ENCODE measurements at places on chromosomes 7 and 10. TPM values are rescaled to one million over a fixed set of nuclear protein-coding genes. Genes with fewer than 3 reads are reported as not detected.
A peak's percentile ranks its signal among the peaks of the same experiment; 100 is the strongest.

GRCh38 chr7:54995166-54995565 lies 23.7 kb upstream of the EGFR start:
- DNase-seq, result no peak

DNA sequence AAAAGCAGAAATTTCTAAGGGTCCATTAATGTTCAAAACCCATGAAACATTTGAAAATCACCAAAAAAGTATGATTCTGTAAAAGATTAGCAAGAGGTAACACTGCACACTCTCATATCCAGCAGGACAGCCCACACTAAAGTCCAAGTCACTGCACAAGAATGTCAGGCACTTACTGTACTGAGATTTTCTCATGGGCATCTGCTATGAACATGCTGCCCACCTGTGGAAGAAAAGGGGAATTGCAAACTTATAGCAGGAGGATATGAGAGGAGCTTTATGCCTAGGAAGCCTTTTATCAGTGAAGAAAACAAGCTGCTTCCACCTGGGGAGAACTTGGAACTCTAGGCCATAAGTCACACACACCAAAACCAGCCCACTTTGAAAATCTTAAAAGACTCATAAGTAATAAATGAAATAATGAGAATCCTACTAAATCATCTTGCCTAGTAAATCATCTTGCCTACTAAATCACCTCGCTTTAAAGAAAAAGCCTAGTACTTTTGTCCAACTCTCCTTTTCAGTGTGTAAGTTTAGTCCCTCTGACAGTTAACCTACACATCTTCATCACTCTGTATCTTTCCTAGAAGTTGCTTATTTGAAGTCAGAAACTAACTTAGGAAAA lies 46.1 kb downstream of the ARMH3 start:
- peak; percentile 75 for DNase-seq

DNA sequence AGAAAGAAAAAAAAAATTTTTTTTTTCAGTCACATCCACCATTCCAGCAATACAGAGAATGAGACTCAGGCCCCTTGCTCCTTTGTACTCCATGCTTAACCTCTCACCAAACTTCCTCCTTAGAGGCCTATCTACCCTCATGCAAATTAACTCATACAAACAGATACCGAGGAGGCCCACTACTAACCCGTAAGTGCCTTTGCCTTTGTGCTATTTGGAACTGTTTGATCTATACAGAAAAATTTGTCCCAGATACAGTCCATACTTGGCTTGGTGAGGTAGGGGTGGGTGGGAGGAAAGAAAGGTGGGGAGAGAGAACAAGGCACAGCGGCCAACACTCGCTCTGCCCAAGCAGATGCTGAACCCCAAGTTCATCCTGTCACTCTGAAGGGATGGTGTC lies 87.8 kb upstream of the DUSP5 start:
- no peak for DNase-seq

- DNase-seq, result no peak
Observed at GRCh38 chr7:78095549-78095948, 297.0 kb downstream of the PHTF2 start.

GRCh38 chr10:73905256-73906020 lies 5.5 kb upstream of the PLAU start:
- no peak for DNase-seq

GRCh38 chr7:77465256-77465655 lies 49.1 kb upstream of the GSAP start:
- DNase-seq, result no peak

- DNase-seq, result no peak
Observed at GRCh38 chr7:75861636-75862035, 17.2 kb upstream of the RHBDD2 start.

GRCh38 chr10:29438271-29438670 lies 149.4 kb downstream of the LYZL1 start:
- no peak for DNase-seq

- DNase-seq, result no peak
Observed at GRCh38 chr10:14025283-14026189, 305.2 kb downstream of the FRMD4A start.

GRCh38 chr10:131812736-131813604 lies 87.8 kb upstream of the PPP2R2D start:
- no peak for DNase-seq

DNA sequence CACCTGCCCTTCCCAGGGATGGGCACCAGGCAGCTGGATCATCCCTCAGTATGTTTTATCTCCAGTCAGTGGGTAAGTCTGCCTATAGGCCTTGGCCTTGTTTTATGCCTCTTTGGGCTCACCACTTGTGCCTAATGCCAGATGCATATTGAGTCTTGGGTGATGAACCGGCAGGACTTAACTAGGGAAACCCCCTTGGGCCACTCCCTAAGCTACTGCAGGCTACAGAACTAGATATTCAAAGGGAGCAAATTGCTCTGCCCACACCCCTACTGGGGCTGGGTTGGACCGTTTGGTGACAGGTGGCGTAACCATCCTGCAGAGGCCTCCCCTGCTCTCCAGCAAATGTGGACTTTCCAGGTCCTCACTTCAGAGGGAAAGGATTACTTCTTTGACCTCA lies 115.7 kb upstream of the GDF10 start:
- no peak for DNase-seq

DNA sequence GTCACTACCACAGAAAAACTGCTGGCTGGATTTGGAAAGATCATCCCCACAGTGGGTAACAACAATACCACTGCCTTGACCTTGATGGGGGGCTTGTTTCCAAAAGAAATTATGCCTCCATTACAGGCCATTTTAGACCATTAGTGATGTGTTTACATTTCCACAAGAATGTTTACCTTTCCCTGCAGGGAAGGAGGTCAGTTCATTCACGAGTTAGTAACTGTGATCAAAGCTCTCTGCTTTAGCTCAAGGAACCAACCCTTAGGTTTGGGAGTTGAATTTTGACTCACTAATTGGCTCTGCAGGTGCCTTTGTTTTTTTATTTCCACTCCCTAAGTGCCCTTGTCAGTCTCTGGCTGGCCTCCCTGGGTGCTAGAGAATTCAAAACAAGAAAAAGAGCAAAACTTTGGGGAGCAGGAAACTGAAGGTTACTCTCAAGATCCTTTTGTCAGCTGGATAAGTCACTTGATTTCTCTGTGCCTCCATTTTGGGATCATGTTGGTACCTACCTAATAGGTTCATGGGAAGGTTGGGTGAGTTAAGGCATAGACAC lies 41.1 kb upstream of the NUPR2 start:
- DNase-seq, result no peak

DNA sequence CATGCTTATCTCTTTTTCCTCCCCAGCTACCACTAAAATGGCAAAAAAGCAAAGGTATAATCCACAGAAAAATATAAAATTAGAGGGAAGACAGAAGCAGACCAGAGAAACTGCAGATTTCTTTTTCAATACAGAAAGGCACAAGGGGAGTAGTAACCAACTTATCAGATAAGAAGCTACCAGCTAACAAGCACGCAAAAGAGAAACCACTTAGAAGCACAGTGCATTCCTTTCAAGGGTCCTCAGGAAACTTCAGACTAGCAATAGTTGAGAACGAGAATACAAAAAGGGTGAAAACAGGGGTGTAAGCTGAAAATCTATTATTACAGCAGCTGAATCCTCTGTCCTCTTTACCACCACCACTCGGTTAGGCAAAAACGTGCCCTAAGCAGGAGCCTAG lies 9.9 kb upstream of the OR2A5 start:
- DNase-seq, result no peak

DNA sequence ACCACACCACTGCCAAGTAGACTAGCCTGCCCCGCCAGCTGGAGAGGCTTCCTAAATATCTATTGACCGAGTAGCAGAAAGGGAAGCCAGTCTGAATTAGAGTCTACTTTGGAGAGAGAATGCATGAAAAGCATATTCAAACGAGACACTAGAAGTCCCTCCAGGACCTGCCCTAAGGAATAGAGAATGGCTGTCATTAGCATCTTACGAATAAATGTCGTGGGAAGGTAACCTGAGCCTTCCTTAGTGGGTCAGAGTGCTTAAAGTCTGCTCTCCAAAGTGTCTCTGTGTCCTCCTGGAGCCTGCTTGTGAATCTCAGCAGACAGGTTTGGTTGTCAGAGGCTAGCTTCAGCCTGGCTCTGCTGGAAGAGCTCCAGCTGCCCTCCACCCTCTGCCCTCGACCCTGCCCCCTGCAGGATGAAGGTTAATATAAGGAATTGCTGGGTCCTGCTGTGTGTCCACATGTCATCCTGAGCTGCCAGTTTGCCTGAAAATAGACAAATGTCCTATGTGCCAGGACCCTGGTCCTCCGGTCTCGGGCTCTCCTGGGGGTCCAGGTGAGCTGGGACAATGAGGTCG lies 33.4 kb downstream of the FAM241B start:
- DNase-seq, result no peak

- no peak for DNase-seq
Observed at GRCh38 chr7:89336121-89336520, 540.6 kb upstream of the TEX47 start.

GRCh38 chr10:101451667-101452069 lies 97.7 kb downstream of the BTRC start:
- no peak for DNase-seq

DNA sequence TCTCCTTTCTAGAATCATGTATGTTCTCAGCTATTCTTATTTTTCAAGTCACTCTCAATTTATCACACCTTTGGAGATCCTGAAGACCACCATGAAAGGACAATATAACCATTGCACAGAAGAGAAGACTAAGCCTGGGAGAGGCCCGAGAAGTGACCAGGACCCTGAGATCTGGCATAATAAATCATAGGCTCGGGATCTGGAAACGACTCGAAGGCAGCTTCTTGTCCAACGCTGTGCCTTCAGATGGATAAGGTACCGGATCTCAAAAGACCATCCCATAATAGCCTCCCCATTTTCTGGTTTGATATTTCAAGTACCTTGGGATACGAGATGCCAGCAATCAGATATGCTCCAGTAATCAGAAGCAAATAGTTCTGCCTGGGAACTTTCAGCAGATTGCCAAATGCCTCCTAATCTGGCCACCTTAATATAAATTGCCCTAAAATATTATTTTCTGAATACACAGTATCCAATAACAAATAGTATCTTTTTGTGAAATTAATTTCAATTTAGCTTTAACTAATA lies 179.2 kb upstream of the ZMIZ1 start:
- no peak for DNase-seq

GRCh38 chr10:24597426-24597825 lies 126.3 kb downstream of the ARHGAP21 start:
- no peak for DNase-seq

DNA sequence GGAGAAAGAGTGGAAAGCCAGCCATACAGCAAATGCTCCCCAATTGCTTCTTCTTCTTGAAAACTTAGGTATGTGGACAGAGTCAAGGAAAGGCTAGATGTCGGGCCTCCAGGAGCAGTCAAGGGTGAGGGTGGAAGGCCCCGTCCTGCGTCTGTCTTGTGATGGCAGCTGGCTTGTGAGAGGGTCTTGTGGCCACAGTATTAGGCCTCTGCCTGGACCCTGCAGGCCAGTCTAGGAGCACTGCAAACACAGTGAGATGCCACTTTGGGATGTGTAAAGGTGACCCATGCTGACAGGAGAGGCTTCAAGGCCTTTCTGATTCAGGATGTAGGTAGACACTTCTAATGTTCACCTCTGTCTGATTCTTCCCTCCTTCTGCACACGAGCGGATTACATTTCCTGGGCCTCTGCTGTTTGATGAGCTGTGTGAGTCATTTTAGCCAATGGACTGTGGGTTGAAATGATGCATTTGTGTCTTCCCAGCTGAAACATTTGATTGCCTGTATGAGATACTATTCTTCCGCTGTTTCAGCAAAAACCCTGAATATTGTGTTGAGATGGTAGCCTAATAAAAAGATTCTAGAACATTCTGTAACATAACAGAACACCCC lies 135.4 kb downstream of the EMX2 start:
- DNase-seq, result no peak

TFEC gene
- 13.6 TPM for total RNA-seq

HTR7 gene
- total RNA-seq, result 0.58 TPM

PSD gene
- 0.35 TPM for total RNA-seq

DBF4 gene
- 10.8 TPM for total RNA-seq

RAMP3 gene
- total RNA-seq, result not detected

CDHR1 gene
- 1.3 TPM for total RNA-seq

TBX20 gene
- total RNA-seq, result not detected
